Caco-2 (cell line): ENCODE measurements at places on chromosomes 3 and 15. TPM values are rescaled to one million over a fixed set of nuclear protein-coding genes. Genes with fewer than 3 reads are reported as not detected.
A peak's percentile ranks its signal among the peaks of the same experiment; 100 is the strongest.

SLC51A gene
- not detected in 2 replicates for total RNA-seq

SLC24A5 gene
- total RNA-seq, result not detected in 2 replicates

TTC23 gene
- total RNA-seq, result 8.5 and 10.8 TPM in 2 replicates

RLBP1 gene
- not detected in 2 replicates for total RNA-seq

PARP14 gene
- 23.8 and 27.2 TPM in 2 replicates for total RNA-seq

CCR5 gene
- not detected in 2 replicates for total RNA-seq

LYZL4 gene
- total RNA-seq, result not detected in 2 replicates

STRIT1 gene
- not detected in 2 replicates for total RNA-seq

GASK1A gene
- total RNA-seq, result 0.16 TPM in 1 of 2 replicates, not detected in the other

TMEM207 gene
- 0.65 TPM in 1 of 2 replicates, not detected in the other for total RNA-seq

PRR20G gene
- total RNA-seq, result not detected in 2 replicates

TBCCD1 gene
- total RNA-seq, result 14.5 and 14.7 TPM in 2 replicates

C3orf52 gene
- 52.4 and 64.5 TPM in 2 replicates for total RNA-seq

- no peaks in the 10 kb centered on the region for H3K27me3 ChIP-seq
- no peak overlapping the region for H3K4me3 ChIP-seq
- H3K36me3 ChIP-seq, result no peaks in the 10 kb centered on the region
- no peak for DNase-seq
- no peak overlapping the region for H3K27ac ChIP-seq
- H3K4me1 ChIP-seq, result no peaks in the 10 kb centered on the region
These were observed 32.4 kb downstream of the CHSY1 start for GRCh38 chr15:101219441-101219840.

GRCh38 chr3:4515916-4516579 lies 22.9 kb downstream of the ITPR1 start:
- H3K27ac ChIP-seq, result no peak overlapping the region
- no peak overlapping the region for H3K4me3 ChIP-seq
- H3K4me1 ChIP-seq, result no peaks in the 10 kb centered on the region
- no peak for DNase-seq

DNA sequence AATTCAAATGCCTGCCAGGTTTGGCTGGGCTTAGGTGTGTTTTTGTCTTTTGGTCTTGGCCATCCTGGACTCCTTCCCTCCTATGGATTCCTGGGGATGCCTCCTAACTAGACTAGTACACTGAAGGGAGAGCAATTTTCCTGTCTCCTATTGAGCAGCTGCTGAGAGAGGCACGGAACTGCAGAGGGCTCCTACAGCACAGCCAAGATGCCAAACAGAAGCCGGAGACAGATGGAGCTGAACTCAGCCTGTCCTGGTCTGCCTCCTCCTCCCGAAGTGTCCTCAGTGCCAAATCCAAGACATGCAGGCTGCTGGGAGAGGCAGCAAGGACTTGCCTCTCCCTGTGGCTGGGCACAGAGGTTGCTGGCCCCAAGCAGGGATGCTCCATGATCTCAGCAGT lies 256.6 kb upstream of the PROK2 start:
- H3K36me3 ChIP-seq, result no peaks in the 10 kb centered on the region
- no peak for DNase-seq
- no peaks in the 10 kb centered on the region for H3K4me1 ChIP-seq
- no peak overlapping the region for H3K4me3 ChIP-seq
- no peak overlapping the region for H3K27ac ChIP-seq
- no peaks in the 10 kb centered on the region; the same call in 1 of the 2 replicates for H3K27me3 ChIP-seq

- H3K4me3 ChIP-seq, result no peak overlapping the region
- H3K4me1 ChIP-seq, result no peaks in the 10 kb centered on the region
- DNase-seq, result no peak
- no peaks in the 10 kb centered on the region for H3K27me3 ChIP-seq
- H3K27ac ChIP-seq, result no peak overlapping the region
These were observed 74.0 kb downstream of the SATB1 start for GRCh38 chr3:18351069-18351628.

- no peaks in the 10 kb centered on the region for H3K27me3 ChIP-seq
- no peak overlapping the region for H3K27ac ChIP-seq
- no peak for DNase-seq
- 0 out of 2 replicates have a peak, but pooled peaks cover 1% of the 10 kb centered on the region for H3K36me3 ChIP-seq
- no peaks in the 10 kb centered on the region for H3K4me1 ChIP-seq
These were observed 136.8 kb downstream of the SNRPN start for GRCh38 chr15:25091421-25092158.

DNA sequence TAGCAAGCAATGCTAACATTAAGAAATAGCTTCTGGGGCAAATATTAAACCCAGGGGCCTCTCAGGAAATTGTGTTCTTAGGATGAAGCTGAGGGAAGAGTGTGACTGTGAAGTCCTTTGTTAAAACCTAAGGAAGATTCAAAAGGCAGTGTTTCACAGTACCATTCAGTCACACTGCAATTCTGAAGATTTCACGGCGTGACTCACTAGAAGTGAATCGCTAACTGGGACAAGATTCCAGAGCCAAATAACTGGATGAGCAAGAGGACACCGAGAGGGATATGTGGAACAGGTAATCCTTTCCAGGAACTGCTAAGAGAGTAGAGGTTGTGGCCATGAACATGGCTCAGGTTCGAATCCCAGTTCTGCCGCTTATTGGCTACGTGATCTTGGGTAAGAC lies 61.8 kb upstream of the SMAD3 start:
- no peak overlapping the region for H3K4me3 ChIP-seq
- H3K4me1 ChIP-seq, result no peaks in the 10 kb centered on the region
- H3K27me3 ChIP-seq, result no peaks in the 10 kb centered on the region

GRCh38 chr15:53835309-53835708 lies 75.8 kb upstream of the WDR72 start:
- peak; percentile 32 for DNase-seq
- H3K4me1 ChIP-seq, result peaks cover 82% of the 10 kb centered on the region
- H3K27me3 ChIP-seq, result no peaks in the 10 kb centered on the region
- H3K4me3 ChIP-seq, result no peak overlapping the region

- no peak for DNase-seq
- no peak overlapping the region for H3K27ac ChIP-seq
- H3K36me3 ChIP-seq, result no peaks in the 10 kb centered on the region
- H3K27me3 ChIP-seq, result no peaks in the 10 kb centered on the region
These were observed 6.1 kb downstream of the IQCF5 start for GRCh38 chr3:51869304-51869703.

GRCh38 chr3:113557374-113557773 lies 25.0 kb downstream of the SIDT1 start:
- peaks cover 38% of the 10 kb centered on the region for H3K4me1 ChIP-seq
- no peaks in the 10 kb centered on the region for H3K36me3 ChIP-seq
- peak overlapping the region; percentile 65 for H3K27ac ChIP-seq
- H3K27me3 ChIP-seq, result no peaks in the 10 kb centered on the region

DNA sequence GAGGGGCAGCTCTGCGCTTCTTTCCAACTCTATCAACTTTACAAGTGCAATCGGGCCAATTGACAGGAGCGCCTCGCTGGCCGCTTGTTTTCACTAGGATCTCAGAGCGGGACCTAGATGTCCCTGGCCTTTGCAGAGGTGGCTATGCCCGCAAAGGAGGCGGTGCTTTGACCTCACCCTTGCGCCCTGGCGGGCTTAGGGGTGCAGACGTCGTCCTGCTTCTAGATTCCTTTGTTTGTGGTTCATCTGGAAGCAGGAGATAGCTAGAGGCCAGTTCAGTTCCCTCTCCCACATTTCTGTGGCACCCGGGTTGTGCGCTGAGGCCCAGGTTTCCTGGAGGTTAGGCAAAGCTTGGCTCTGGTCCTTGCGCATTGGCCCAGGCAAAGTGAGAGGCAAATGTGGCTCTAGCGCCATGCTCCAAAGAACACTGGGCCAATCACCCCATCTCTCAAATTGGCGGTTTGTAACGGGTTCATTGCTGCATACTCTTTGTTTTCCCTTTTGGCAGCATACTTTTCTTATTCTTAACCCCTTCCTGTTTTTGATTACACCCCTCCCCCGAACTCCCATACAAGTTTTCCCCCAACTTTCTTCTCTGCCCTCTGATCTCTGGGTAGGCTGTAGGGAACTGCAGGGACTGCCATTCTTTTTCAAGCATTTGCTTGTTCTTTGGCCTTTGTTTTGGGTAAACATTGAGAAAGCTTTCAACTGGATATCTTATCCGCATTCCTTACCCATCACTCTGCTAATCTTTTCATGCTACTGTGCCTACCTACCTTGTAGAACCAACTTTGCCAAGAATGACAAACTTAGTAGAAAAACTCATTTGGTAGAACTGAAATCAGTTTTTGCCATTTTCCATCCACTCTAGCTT lies 1.4 kb downstream of the PPM1L start:
- H3K4me3 ChIP-seq, result no peak overlapping the region
- DNase-seq, result no peak
- no peaks in the 10 kb centered on the region; the same call in 1 of the 2 replicates for H3K27me3 ChIP-seq
- H3K4me1 ChIP-seq, result peaks cover 11% of the 10 kb centered on the region
- H3K27ac ChIP-seq, result no peak overlapping the region

DNA sequence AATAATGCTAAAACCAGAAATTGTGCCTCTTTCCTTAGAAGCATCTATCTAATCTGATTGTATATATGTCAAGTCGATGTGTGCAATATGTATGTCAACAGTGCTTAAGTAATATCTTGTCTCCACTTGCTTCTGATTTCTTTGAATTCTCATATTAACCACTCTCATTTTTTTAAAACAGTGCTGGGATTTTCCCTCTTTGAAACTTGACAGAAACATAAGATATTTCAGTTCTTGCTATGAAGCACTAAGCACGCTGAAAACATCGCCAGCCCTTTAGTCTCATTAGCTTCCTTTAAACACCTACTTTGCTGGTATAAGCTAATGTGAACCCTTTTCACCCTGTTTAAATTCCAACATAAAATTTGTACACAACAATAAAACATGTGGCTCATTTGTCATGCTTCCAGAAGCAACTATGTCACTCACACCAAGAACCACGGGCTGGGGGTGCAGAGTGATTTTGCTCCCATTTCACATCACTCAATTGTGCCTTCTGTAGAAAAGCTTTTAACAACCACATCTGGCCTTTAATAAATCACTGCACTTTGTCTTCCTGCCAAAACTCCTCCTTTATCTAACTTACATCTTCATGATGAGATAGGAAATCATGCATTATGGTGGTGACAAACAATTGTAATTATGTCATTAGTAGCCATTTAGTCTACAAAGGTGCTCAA lies 185.2 kb downstream of the FOXP1 start:
- peaks cover 38% of the 10 kb centered on the region for H3K4me1 ChIP-seq
- no peak overlapping the region for H3K27ac ChIP-seq
- no peaks in the 10 kb centered on the region for H3K27me3 ChIP-seq
- no peaks in the 10 kb centered on the region for H3K36me3 ChIP-seq

DNA sequence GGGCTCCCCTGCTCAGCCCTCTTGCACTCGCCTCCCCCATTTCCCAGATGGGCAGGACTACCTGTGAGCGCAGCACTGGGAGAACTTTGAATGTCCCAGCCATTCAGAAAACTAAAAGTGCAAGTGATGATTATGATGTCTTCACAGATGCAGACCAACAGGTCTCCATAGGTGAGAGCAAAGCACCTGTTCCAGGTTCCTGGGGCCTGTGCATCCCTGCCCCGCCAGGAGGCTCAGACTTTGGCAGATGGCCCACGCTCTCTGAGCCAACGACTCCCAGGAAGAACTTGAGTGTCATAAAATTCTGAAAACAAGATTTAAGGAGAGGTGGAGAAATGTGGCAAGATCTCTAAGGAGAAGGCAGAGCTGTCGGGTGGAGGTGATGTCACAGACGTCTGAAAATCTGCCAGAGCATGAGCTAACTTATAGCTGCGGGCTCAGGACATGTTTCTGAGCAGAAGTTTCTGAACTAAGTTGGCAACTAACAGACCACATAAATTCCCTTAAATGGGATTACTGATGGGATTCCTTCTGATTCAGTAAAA lies 110.8 kb upstream of the IGF1R start:
- H3K4me1 ChIP-seq, result no peaks in the 10 kb centered on the region
- H3K4me3 ChIP-seq, result no peak overlapping the region
- no peaks in the 10 kb centered on the region; the same call in none of the 2 replicates for H3K27me3 ChIP-seq
- H3K27ac ChIP-seq, result no peak overlapping the region

- H3K27ac ChIP-seq, result no peak overlapping the region
- H3K4me3 ChIP-seq, result no peak overlapping the region
- H3K27me3 ChIP-seq, result no peaks in the 10 kb centered on the region
- H3K36me3 ChIP-seq, result no peaks in the 10 kb centered on the region
These were observed 166.0 kb downstream of the DPH6 start for GRCh38 chr15:35379972-35380371.

DNA sequence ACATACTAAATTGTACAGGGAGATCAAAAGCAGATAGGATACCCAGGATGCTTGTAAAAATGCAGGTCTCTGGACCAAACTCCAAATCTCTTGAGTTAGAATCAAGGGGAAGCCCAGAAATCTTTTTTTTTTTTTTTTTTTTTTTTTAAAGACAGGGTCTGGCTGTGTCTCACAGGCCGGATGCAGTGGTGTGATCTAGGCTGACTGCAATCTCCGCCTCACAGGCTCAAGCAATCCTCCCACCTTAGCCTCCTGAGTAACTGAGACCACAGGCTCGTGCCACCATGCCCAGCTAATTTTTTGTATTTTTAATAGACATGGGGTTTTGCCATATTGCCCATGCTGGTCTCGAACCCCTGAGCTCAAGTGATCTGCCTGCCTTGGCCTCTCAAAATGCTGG lies 373.5 kb downstream of the SHQ1 start:
- H3K27ac ChIP-seq, result no peak overlapping the region
- no peak overlapping the region for H3K4me3 ChIP-seq
- H3K36me3 ChIP-seq, result no peaks in the 10 kb centered on the region
- no peaks in the 10 kb centered on the region for H3K27me3 ChIP-seq

DNA sequence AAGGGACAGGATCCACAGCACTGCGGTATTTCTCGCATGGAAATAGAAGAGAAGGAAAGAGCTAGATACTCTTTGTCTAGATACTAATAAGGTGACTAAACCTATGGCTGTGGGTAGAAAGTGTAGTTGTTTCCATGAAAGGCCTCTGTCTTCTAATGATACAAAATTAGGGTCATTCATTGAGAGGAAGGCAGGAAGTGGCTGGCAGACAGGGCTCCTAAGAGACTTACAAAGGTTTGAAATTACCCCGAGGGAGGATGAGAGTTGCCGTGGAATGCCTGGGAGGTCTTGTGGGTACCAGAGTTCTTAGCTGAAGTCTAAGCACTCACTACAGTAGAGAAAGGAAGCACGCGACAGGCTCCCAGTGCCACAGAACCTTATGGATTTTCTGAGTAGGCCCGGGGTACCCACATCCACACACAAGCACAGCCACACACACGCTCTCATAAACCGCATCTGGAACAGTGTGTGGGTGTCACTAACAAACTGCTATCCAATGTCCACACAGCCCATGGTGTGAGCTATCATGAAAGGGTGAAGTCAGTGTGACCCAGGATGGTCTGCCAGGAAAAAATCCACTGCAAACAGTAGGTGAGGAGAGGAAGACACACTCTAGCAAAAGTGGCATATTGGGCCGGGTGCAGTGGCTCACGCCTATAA lies 221.4 kb downstream of the FAM43A start:
- H3K27ac ChIP-seq, result no peak overlapping the region
- H3K27me3 ChIP-seq, result no peaks in the 10 kb centered on the region
- no peak for DNase-seq
- no peaks in the 10 kb centered on the region for H3K36me3 ChIP-seq

DNA sequence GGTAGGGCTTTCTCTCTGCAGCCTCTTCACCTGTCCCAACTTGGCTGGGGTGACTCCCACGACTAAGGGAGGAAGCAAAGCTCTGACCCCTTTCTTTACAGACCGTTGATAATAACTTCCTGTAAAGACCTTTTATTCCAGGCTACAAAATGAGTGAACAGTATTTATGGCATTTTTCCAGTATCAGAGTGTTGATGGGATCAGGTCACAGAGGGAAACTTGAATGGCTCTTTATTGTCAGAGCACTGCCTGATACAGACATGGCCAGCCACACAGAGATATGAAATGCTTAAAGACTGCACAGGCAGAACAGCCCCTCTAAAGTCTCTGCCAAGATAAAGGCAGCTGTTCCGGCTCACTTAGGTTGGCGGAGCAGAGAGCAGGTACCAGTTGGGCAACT lies 1033.9 kb upstream of the NR2F2 start:
- no peak for DNase-seq
- H3K4me1 ChIP-seq, result no peaks in the 10 kb centered on the region
- no peaks in the 10 kb centered on the region for H3K27me3 ChIP-seq
- no peaks in the 10 kb centered on the region for H3K36me3 ChIP-seq

GRCh38 chr15:88391006-88391405 lies 76.2 kb downstream of the MRPL46 start:
- DNase-seq, result no peak
- no peak overlapping the region for H3K4me3 ChIP-seq
- H3K27ac ChIP-seq, result no peak overlapping the region
- H3K27me3 ChIP-seq, result no peaks in the 10 kb centered on the region
